Stimulated activated CD8-positive, alpha-beta memory T cell treated with anti-CD3 and anti-CD28 coated beads, Interleukin-7, amount 100 ng/mL, for 1 hour (primary cell): ENCODE measurements at places on chromosomes 2 and 18.

DNA sequence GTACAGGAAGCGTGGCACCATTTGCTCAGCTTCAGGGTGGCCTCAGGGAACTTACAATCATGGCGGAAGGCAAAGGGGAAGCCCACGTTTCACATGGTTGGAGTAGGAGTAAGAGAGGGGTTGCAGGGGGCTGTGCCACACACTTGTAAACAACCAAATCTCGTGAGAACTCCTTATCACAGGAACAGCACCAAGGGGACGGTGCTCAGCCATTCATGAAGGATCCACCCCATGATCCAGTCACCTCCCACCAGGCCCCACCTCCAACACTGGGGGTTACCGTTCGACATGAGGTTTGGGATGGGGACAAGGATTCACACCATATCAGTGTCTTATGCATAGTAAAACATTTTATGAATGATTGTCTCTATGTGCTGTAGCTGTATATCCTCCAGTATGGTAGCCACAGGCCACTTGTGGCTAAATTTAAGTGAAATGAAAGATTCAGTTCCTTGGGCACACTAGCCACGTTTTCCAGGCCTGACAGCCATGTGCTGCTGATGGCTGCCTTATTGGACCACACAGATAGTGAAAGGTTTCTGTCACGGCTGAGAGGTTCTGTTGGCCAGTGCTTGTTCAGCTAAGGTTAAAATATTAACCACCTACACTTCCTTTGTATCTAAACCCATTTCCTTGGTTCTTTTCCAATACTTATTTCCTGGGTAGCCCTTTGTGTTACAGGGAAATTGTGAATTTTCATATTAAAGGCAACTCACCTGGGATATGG, 77.3 kb downstream of the AGAP1 start:
- no peak for DNase-seq

DNA sequence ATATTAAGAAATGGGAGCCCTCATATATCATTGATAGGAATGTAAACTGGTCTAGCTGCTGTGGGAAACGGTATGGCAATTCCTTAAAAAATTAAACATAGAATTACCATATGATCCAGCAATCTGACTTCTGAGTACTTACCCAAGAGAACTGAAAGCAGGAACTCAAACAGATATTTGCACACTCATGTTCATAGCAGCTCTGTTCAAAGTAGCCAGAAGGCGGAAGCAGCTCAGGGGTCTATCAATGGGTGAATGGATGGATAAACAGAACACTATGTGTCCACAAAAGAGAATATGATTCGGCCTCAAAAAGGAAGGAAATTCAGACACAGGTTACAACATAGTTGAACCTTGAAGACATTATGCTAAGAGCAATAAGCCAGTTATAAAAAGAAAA, 135.7 kb upstream of the NDUFV2 start:
- DNase-seq: no peak

DNA sequence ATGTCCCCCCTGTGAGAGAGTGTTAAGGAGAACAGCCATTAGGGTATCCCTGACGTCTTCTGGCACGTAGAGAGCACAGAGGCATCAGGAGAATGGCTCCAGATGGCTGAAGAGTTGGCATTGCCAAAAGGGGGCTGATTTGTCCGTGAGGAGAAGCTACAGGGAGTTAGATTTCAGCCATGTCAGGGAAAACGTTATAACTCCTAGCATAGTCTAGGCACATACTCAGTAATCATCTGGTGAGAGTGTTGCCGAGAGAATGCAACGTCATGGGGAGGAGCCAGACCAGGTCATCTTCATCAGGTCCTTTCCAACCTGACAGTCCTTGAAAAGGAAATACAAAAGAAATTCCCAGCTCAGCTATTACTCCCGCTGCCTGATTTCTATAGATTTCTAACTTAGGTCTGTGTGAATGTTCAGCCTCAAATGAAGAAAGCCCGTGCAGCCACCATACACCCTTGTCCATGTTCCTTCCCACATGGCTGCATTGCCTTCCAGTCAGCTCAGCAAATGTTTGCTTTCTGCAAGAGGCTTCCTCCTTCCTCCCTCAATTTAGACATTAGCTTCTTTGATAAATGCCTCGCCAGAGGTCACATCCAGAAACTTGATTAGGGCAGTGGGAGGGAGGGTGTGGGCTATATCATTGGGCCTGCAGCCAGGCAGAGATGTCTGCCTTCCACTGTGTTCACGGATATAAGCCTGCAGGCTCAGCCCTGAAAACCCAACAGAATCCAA, 93.0 kb downstream of the STPG4 start:
- DNase-seq: no peak

DNA sequence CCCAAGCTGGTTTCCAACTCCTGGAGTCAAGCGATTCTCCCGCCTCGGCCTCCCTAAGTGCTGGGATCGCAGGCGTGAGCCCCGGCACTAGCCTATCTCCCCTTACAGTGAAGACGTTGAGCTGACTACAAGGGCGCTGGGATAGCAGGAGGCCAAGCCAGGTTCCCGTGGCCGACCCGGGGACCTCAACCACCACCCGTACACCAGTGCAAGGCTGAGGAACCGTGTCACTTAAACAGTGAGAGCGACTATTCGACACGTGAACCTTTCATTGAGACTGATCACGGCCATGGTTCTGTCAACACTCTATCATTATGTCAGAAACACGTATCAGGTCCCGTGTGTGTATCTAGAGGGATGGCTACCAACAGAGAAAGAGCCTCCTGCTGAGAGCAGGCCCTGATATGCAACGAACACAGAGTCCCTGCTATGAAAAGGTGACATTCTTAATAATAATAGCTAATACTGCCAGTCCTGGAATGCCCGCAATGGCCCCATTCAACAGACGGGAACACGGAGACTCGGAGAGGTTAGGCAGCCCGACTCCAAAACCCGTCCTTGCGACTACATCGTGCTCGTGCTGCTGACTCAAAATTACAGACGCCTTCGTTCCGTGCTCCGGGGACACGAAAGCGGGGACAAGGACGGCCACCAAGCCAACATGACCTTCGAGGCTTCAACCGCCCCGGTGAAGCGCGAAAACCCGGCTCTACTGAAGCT, 833 bp downstream of the AFG3L2 start:
- DNase-seq: no peak

DNA sequence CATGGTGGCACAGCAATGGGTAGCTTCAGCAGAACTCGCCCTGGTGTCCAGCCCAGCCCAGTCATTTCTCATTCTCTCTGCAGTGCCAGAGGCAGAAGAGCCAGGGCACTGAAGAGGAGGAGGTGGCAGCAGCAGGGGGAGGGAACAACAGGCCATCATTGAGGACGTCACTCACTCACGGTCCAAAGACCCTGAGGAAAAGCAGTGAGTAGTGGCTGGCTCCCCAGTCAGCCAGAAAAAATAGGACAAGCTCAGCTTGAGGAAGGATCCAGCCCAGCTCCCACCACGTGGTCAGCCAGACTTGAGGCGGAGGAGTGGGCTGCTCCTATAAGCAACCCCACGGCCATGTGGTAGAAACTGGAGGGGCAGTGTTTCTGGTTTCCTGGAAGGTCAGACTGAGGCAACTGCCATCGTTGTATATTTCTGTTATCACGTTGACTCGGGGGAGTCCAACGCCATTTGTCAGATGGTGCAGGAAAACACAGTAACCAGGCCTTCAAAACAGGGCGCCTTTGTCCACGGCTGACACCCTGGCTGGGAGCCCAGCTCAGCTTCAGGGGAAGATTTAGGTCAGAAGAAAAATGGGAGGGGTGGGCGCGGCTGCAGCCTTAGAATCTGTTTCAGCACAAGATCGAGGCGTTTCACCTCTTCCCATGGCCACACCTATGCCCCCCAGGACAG, 19.0 kb upstream of the TMEM247 start:
- no peak for DNase-seq

GRCh38 chr18:9348079-9348671, 13.6 kb downstream of the TWSG1 start:
- no peak for DNase-seq

DNA sequence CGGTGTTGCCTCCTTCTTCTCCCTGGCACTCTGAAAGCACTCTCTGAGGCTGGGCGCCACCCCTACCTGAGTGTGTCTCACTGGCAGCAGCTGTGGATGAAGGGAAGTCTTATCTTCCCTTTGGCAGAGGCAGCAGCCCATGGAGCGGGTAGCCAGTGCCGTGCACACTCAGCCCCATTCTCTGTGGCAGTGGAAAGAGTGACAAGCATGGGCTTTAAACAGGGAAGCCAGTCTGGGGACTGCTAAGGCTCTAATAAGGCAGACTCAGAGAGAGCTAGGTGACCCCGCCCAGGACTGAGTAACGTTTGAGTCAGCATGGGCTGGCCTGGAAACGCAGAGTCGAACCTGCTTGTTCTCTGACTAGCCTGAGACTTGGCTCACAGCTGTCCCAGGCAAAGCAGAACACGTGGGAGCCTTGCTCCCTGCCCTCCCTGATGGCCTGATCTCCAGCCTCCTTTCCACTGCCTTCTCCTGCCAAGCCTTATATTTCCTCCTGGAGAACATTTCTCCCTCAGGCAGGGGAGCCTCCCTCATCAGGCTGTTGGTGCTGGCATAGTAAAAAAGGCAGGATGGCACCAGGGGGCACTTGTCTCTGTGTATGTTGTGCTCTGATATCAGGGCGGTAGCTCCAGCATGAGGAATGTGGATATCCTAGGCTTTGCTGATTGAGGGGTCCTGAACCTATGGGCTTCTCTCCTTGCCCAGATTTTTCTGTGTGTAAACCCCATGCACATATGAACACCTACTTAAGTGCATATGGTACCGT, 93.9 kb upstream of the LGALSL start:
- no peak for DNase-seq

DNA sequence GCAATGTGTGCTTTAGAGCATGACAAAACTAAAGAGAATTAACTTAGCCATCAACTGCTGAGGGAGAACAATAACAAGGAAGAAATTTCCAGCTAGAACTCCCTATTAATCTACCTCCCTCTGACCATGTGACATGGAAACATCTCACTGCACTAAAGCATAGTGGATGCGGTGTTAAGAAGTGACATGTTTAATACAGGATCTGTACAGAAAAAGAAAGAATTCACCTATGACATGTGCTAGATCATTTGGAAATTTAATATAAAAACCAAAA, 202.3 kb upstream of the KLHL14 start:
- no peak for DNase-seq

DNA sequence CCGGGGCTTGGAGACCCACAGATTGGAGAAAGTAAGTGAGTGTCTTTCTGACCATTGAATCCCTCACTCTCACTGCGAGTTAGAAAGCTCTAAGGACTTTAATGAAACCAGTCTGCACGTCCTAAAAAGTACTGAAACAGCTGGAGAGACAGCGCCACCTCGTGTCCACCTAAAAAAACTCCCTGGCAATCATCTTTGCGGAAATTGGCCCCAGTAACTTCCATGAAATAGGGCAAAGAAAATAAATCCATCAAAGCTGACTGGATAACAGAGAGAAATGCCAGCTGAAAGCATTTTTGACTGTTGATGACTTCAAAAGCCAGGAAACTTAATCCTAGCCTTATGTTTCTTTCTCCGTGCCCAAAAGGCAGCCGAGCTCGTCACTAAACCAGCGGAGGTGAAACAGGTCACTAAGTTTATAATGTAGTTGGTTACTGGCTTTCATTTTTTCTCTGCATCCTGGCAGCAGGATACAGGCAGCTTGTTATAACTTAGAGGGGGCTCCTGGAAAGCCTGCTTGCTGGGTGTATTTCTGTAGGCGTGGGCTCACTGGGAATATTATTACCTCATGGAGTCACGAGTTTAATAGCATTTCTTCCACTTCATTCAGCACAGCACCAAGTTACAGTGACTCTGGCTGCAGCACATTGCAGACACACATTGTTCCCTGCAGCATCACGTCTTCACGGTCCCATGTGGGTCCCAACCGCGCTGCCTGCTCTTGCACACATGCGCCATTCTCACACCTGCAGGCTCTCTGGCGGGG, 266.5 kb downstream of the HRH4 start:
- peak; percentile 9 for DNase-seq

DNA sequence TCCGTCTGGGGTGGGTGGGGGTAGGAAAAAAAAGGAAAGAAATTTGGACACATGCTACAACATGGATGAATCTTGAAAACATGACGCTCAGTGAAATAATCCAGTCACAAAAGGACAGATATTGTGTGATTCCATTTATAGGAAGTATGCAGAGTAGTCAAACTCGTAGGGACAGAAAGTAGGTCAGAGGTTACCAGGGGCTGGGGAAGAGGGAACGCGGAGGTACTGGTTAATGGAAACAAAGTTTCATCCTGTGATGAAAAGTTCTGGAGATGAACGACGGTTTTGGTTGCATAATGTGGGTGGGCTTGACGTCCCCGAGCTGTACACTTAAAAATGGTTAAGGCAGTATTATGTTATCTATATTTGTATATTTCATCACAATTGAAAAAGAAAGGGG, 4.5 kb upstream of the SFTPB start:
- DNase-seq: no peak

DNA sequence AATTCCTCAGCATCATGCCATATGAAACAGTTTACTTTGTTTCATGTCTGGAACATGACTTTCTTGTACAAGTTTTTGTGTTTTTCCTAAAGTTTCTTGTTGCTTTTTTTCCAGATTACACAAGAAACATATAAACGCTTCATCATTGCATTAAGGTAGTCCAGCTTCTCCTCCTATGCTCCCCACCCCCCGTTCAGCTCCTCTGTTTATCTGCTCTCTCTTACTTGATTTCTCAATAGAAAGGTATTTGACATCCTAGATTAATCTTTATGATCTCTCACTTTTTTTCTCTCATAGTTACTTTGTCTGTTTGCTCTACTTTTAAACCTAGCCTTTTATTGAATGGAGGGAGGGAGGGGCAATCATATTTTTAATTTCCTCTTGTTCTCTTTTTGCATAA, 25.4 kb downstream of the SLC40A1 start:
- no peak for DNase-seq
